Activated T-helper 1 cell treated with Interleukin-2 at 50 U/mL for 16 hours (primary cell): ENCODE measurements at places on chromosomes 5 and 9.

DNA sequence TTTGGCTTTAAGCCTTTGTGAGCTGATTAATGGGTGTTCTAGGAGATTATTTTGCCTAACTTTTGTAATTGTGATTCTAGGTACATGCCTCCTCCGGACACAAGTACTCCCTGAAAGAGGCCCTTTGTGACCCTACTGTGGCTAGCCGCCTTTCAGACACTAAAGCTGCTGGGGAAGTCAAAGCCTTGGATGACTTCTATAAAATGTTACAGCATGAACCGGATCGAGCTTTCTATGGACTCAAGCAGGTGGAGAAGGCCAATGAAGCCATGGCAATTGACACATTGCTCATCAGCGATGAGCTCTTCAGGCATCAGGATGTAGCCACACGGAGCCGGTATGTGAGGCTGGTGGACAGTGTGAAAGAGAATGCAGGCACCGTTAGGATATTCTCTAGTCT lies 13.6 kb downstream of the ITGA1 start:
- DNase-seq, result no peak

DNA sequence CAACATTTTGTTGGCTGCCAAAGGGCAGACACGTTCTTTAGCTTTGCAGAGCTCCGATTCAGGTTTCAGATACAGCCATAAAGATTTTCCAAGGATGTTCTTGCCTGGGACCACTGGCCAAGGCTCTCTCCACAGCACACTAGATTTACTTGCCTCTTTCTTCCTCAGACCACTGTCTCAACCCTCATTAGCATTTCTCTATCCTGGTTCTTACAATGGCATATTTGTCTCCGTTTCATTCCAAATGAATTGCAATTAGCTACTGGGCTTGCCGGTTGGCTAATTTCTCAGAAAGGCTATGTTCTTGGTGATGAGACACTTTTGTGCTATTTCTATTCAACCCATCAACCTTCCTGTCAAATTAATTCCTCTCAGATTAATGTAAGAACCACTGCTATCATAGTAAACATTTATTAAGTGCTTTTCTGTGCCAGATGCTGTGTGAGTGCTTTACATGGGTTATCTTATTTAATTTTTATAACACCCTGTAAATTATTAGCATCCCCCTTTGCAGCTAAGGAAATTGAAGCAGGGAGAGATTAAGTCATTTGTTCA lies 118.4 kb upstream of the NR3C1 start:
- no peak for DNase-seq

GRCh38 chr9:109277451-109277850 lies 43.4 kb downstream of the EPB41L4B start:
- no peak for DNase-seq

- DNase-seq, result no peak
Measured at GRCh38 chr9:109880276-109881169, 100.5 kb downstream of the PALM2AKAP2 start.

DNA sequence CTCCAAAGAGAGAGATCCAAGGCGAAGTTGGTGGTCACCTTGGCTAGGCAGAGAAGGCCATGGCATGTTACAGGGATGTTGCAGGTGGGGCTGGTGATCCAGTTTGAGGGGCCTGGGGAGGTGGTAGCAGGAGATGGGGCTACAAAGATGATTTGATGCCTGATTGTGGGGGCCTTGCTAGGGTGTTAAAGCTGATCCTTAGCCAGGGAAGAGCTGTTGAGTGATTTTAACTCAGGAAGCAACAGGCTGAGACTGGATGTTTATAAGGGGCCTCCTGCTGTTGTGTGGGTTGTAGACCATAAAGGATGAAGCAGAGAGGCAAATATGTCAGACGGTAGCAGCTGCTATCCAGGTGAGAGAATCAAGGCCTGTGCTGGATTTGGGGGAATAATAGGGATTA lies 19.0 kb upstream of the SMAD5 start:
- no peak for DNase-seq

- DNase-seq, result peak; percentile 23
Measured at GRCh38 chr9:99433555-99433954, 211.5 kb downstream of the SEC61B start.

DNA sequence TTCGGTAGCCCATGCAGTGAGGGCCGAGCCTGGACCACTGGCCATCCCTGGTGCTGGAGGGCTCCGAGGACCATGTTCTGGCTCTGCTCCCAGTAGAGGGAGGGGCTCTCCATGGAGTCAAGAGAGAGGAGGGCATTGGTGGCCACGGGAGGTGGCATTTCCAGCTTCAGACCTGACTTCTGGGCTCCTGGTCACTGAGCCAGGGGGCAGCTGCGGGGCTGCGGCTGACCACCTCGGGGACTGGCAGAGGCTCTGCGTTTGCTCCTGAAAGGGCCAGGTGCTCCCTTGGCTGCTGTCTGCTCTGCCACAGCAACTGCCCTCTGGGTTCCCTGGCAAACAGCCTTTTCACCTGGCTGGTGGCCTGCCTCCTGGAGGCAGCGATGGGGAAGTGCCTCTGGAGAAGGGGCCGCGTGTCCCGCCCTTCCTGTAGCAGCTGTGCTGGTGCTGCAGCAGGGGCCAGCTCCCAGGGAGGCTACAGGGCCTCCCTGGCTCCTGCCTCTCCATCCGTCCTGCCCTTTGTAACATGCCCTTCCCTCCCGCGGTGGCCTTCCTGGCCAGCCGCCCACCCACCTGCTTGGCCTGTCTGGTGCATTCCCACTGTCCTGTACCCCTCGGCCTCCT lies 144.6 kb downstream of the CACNA1B start:
- DNase-seq, result no peak

- DNase-seq, result no peak
Measured at GRCh38 chr5:54217826-54218503, 92.4 kb downstream of the ARL15 start.

DNA sequence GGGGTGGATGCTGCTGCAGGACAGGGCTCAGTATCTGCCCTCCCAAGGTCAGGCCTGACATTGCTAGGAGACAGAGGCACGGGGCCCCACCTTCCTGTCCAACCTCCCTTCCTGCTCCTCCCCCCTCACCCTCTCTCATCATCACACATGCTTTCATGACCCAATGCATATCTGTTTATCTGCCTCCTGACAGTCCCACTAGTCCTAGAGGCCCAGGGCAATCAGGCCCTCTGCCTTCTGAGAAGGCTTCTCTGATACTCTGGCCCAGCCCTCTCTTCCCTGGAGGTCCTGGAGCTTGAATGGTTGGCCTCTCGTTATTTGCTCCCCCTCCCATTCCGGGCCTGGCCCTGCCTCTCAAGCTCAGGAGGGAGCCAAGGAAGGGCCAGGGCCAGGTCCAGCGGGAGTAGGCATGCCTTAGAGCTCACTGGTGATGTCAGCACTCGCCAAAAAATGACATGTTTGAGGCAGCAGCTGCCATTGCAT lies 90.6 kb upstream of the SAP30L start:
- DNase-seq, result no peak
